ENCODE measurements at places on chromosomes 11 and 22.

DNA sequence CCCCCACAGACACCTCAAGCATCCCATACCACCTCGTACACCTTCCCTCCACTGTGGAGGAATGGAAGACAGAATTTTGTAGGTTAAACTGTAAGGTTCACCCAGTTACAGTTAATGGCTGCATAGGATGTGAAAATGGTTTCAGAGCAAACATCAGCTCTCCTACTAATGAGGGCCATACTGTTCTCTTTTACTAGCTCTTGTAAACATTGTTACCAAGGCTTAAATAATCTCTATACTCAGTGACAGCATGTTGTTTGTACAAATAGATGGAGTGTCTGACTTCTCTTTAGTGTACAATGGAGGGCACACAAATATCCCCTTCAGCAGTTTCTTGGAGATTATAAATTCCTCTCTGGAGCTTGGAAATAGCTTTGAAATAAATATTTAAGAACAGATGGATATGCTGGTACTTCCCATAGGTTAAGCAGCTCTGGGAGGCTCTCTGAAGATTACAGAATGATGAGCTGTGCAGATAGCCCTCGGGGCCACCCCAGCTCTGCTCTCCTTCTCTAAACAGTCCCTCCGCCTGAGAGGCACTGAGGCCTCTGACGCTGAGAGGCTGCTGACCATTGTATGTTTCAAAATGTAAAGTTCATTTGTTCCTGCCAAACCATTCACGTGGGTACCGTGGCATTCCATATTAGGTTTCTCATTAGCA, 25.7 kb downstream of the TTC12 start:
- DNase-seq = no peak

DNA sequence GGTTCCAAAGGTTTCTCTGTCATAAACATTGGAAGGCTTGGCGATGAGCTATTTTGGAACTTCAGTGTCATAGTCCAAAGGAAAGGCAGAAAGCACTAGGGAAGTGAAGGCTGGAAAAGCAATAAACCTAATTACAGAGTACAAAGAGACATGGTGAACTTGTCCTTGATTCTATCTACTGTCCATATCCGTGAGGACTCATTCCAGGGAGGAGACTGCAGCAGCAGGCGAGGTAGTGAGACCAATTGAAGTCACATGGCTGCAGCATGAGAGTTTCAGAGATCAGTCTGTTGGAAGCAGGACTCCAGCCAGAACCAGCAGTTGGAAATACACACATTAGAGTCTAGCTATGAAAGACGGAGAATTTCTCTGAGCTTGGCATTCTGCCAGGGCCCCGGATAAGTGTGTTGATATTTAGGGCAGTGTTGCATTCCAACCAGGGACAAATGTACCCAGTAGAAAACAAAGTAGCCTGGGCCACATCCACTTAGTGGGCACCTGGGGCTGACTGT, 54.1 kb upstream of the ARHGAP42 start:
- DNase-seq = no peak

GRCh38 chr22:24146194-24146616, 35.1 kb upstream of the SUSD2 start:
- DNase-seq = no peak

DNA sequence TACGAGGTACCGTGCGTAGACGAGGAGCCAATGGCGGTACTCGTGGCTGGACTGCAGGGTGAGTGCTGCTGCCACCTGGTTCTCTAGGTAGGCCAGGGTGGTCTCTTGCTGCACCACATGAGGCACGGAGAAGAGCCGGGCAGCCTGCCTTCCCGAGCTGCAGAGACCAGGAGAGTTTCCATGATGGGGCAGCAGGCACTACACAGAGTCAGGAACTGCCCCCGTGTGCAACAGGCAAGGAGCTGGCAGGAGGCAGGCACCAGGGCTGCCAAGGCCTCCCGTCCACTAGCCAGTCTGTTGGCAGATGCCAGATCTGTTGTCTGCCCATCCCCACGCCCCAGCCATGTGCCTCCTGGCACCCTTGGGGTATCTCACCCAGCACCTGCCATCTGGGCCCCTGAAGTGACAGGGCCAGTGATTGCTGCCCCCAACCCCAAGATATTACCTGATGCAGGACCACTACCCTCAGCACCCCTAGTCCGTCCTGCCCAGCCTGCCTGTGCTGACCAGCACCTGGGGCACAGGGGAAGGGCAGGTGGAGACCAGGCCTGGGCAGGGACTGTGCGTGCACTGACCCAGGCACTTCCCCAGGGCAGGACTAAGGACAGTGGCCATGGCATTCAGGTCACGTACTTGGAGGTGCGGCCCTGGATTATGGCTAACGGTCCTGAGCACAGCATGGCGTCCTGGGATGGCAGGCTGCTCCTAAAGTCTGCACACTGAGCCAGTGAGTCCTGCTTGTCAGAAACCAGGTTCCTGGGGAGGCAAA, 62.0 kb upstream of the CLTCL1 start:
- no peak for DNase-seq

DNA sequence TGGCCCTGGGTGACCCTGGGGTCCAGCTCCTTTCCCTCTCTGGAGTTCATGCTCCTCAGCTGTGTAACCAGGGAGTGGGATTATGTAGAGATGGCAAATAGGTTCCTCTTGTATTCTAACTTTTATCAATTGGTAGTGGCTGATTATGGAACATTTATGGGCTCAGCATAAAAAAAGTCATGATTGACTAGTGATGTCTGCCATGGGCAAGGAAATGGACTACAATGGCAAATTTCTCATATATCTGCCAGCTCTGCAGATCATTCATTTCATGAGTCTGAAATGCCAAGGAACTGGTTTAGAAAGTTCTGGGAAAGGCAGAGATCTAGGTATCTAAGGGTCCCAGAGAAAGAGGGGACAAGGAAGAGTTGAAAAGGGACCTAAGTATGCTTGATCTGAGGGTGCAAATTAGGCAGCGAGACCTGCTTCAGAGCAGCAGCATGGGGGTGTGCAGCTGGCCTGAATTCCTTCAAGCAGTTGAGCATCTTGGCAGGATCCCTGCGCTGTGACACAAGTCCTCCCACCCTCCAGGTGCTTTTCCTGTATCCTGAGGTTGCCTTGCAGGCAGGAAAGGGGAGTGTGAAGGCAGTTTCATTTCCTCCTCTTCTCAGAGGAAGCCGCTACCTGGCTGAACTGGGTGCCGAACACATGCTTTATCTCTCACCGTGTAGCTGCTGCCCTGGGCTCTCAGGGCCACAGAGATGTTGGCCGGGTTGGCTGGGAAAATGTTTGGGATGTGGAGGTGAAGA, 10.4 kb downstream of the SLC15A3 start:
- no peak for DNase-seq

DNA sequence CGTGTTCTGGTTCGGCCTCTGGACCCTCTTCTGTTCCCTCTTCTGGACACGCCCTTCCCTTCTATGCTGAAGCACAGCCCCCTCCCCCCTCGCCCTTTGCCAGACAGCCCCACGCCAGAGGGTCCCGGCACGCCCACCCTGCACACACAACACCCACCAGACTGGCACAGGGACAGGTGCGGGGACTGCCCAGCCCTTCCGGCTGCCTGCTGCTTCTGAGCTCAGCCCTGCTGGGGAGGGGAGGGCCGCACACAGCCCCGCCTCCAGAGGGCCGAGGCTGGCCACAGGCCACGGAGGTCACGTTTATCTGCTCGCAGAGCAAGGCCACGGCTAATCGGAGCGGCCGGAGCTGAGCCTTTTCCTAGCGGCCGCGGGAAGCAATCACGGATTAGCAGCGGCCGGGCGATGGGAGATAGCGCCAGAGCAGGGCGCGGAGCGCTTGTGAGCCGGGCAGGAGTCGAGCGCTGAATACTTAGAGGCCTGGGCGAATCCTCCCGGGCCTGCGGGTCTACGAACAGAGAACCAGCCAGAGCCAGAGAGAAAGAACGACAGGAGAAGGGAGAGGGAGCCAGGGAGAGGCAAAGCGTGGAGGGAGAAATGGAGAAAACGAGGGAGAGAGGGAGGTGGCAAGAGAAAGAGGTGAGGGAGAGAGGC, 21.5 kb downstream of the OTUB1 start:
- no peak for DNase-seq

DNA sequence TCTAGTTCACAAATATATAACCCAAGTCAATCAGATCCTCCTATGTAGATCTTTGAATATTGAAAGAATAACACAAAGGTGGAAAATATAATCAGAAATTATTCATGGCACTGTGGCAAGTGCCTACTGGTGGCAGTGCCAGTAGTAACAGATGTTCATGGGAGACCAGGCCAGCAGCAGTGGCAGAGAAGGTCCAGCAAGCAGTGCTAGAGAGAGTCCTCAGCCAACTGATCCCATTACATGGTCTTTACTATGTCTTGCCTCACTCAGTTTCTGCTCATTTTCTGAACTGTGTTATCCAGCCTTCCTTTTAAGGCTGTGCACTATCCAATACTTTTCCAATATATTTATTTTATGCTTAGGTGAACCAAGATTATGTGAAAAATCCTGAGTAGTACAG, 124.9 kb downstream of the MRTFA start:
- DNase-seq = no peak

GRCh38 chr22:38829485-38829884, 14.3 kb downstream of the NPTXR start:
- DNase-seq = no peak

GRCh38 chr22:36480941-36481392, 473 bp downstream of the TXN2 start:
- DNase-seq = no peak

- no peak for DNase-seq
These were observed 6.6 kb upstream of the KCTD17 start for GRCh38 chr22:37044634-37045625.

GRCh38 chr11:6682591-6682935, 577 bp downstream of the MRPL17 start:
- no peak for DNase-seq

DNA sequence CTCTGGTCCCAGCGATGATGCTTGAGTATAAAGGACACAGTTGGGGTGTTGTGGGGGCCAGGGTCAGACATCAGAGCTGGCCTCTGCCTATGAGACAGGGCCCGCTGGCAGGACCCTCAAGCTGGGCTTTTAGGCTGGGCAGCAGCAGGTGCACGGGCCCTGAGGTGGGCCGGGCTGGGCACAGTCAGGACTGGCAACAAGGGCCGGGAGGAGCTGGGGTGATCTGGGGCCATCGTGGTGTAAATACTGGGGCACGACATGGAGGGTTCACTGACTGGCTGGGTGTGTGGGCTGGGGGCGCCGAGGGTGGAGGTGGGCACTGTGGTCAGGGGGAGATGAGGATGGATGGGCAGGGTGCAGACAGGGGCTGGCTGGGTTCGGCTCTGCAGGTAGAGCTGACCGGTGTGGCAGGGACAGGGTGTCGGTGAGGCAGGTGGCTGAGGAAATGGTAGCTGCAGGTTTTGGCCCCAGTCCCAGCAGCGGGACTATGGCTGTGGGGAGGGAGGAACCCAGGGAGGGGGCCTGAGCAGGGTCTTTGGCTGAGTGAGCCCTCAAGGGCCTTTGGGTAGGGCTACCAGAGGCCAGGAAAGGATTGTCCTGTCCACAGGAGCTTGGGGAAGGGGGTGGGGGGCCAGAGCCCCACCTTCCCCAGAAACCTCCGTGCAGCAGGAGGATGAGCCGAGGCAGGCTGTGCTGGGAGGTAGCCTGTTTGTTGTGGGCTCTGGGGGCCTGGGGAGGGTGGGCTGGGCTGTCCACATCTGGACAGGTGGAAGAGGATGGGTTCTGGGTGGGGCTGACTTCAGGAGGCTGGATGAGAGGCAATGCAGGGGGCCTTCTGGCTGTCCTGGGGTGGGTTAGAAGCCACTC, 81.4 kb downstream of the KCNQ1 start:
- no peak for DNase-seq
